Brain pericyte (primary cell): ENCODE measurements at places on chromosomes 1 and 21.

DNA sequence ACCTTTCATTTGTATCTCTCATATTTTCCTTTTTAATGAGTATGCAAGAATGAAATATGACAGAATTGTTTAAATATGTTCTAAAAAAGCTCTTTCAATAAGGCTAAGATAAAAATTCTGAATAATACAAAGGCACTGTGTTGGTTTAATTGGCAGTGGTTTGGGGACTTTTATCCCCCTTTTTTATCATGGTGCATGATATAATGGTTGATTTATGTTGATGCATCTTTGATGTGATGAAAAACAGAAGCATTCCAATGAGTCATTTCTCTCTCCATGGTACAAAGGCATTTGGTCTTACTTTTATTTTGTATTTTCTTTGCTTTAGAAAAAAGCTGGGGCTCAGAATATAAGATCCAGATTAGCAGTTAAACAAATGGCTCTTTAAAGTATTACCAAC, 127.2 kb upstream of the GREM2 start:
- DNase-seq = no peak

DNA sequence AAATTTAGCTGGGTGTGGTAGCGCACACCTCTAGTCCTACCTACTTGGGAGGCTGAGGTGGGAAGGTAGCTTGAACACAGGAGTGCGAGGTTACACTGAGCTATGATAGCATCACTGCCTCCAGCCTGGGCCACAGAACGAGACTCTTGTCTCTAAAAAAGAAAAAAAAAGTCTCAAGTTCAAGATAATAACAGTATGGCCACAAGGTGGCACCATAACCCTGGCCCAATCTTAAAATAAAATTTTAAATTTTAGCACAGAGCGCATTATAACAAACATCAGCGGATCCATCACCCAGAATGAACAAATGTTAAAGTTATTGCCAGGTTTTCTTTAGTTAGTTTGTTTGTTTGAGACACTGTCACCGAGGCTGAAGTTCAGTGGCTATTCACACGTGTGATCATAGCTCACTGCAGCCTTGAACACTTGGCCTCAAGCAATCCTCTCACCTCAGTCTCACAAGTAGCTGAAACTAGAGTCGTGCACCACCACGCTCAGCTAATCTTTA, 2.9 kb upstream of the HTR6 start:
- DNase-seq = no peak

DNA sequence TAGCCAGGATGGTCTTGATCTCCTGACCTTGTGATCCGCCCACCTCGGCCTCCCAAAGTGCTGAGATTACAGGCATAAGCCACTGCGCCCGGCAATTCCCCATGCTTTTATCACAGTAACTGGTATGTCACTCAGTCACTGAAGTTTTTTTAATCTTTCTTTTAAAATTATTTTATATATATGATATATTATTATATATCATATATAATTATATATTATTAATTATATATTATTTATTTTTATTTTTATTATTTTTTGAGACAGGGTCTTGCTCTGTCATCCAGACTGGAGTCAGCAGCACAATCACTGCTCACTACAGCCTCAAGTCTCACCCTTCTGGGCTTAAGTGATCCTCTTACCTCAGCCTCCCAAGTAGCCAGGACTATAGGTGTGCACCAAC, 18.3 kb downstream of the RC3H1 start:
- DNase-seq = no peak

DNA sequence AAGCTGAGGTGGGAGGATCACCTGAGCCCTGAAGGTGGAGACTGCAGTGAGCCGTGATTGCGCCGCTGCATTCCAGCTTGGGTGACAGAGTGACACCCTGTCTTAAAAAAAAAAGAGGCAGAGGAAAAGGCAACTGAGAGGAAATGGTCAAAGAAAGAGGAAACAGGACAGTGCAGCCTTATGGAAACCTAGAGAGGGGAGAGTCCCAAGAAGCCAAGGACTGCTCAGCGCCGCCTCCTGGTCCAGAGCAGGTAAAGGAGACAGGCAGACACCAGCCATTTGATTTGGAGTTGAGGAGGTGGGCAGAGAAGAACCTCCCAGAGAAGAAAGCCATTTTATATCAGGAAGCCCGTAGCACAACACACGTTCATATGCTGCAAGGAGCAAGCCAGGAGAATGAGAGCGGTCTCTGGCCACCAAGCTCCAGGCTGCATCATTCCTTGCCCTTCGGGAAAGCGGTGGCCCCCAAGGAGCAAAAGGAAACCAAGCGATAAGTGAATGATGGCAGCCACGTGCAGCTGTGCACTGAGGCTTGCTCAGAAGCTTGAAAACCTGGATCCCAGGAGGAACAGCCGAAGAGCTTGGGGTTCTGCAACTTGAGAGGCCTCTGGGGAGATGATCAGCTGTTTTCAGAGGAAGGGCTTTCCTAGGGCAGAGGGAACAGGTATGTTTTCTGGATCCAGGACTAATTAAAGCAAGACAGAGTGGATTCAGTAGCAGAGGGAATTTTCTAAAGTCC, 33.7 kb downstream of the LRRC42 start:
- DNase-seq = no peak
